ENCODE measurements at places on chromosomes 16 and 17.

DNA sequence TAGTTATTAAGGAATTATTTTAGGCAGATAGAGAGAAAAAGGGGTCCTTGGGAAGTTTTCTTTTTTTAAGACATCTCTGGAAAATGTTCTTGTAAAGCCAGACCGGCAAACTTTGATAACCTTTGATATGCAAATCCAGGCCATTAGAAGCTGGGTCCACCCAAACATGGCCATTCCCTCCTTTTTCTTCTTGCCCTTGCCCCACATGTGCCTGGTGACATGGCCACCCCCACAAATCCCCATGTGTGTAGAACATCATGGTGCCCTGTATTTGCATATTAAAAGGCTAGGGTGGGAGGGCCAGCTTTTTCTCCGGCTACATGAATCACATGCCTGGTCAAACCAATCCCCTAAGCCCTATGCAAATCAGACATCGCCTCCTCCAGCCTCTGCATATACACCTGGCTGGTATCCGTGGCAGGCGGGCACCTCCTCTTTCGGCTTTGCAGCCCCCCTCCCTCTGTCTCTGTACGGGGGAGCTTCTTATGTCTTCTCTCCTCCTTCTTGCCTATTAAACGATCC lies 43.9 kb upstream of the LYRM9 start:
- DNase-seq = no peak

GRCh38 chr17:77111934-77112296 lies 28.9 kb upstream of the SEC14L1 start:
- DNase-seq = no peak

DNA sequence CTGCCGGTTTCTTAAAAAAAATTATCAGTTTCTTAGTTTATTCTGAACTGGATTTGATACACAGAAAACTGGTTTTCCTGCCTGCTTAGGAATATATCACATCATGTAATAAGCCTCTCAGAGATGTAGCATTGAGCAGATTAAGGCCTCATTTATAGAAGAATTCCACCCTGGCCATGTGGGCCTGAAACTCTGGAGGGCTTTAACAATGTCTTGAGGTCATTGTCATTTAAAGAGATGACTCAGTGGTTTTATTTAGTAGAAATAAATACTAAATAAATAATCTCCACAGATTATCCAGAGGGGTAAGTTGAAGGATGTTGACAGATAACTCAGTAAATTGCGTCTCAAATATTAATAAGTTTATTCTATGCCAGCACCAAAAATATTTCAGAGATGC lies 56.9 kb downstream of the PRKCA start:
- no peak for DNase-seq

- no peak for DNase-seq
These were observed 38.1 kb upstream of the KPNB1 start for GRCh38 chr17:47611372-47612350.

DNA sequence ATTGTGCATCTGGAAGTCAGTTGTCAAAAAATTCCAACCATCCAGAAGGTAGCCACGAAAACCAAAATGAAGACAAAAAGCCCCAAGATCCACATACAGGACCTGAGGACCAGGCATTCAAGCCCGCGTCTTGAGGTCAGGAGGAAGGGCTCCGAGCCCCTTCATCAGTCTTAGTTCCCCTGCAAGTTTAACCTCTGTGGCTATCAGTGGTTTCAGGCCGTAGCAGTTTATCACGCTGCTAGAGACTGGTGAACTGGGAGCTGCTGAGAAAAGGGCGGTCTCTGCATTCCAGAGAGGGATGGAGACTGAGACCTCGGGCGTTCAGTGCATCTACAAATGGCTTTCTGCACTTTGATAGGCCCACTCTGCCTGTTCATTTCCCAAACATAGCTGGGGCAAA lies 70.6 kb downstream of the IRF8 start:
- no peak for DNase-seq

GRCh38 chr17:60128171-60128859 lies 21.5 kb upstream of the CA4 start:
- DNase-seq = no peak

GRCh38 chr16:16019488-16019887 lies 70.1 kb downstream of the ABCC1 start:
- no peak for DNase-seq

DNA sequence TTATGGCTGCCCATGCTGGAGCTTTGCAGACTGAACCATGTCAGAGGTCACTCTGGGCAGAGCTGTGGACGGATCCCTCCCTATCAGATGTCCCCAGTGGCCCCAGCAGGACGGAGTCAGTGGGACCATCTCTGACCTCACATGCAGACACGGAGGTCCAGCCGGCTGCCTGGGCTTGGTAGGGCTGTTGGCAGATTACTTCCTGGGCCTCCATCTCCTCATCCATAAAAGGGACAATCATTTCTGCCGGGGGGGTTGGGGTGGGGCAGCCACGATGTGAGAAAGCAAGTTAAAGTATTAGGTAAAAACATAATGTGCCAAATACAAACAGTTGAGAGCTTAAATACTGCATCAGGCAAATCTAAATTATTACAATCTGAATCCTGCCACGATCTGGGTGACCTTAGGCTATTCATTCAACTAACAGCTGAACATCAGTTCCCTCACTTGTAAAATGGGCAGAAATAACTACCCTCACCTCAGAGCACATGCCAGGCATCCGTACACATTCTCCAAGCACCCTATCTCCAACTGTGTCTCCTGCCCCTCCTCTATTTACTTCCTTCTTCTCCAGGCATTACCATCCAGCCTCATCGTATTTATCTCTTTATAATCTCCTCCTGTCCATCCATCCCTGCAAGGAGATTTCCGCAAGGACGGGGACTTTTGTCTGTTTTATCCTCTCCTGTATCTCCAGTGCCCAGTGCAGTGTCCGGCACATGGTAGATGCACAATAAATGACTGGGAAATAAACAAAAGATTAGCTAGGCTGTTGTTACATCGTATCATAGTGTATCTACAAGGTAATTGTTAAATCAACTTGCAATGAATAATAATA lies 192.3 kb upstream of the FOXF1 start:
- DNase-seq = no peak

GRCh38 chr16:87062569-87063442 lies 254.4 kb downstream of the C16orf95 start:
- peak; percentile 79 for DNase-seq

GRCh38 chr17:77444984-77445759 lies 304.4 kb downstream of the SEC14L1 start:
- no peak for DNase-seq

DNA sequence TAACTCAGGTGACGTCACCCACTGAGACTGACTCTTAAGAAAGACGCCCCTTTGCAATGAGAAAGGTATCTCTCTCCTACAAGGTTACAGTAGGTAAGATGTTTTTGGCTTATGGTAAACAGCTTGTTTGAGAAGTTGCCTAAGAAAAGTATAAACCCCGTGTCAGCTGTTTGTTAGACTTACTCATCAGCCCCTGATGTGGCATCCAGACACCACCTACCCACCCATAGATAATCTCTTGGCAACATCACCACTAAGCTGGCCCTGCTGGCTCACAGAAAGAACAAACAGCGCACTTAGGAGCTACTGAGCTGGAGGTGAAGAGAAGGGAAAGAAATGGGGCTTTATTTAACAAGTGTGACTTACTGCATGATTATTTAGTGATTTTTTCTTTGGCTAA lies 121.0 kb downstream of the PARN start:
- DNase-seq = no peak

DNA sequence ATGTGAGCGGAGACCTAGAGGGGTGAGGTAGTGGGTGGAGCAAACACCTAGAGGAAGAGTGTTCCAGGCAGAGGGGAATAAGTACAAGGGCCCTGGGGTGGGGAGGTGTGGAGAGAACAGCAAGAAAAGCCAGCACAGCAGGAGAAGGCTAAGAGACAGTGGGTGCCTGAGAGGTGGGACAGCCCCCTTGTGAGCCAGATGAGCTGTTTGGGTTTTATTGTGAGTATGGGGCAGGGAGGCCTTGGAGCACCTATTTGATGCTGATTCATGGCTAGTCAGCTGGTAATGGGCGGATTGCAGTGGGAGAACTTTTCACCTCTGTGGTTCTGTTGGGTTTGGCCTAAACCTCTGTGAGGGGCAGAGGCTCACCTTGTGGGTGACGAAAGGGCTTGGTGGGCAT lies 68.4 kb downstream of the ABCC1 start:
- DNase-seq = no peak

Data from muscle of back (tissue), 13 donors.